GM06990 (cell line): ENCODE measurements at places on chromosomes 7 and 10.
A peak's percentile ranks its signal among the peaks of the same experiment; 100 is the strongest.

- no peak for DNase-seq
Measured at GRCh38 chr10:3162533-3162932, 10.0 kb downstream of the PITRM1 start.

DNA sequence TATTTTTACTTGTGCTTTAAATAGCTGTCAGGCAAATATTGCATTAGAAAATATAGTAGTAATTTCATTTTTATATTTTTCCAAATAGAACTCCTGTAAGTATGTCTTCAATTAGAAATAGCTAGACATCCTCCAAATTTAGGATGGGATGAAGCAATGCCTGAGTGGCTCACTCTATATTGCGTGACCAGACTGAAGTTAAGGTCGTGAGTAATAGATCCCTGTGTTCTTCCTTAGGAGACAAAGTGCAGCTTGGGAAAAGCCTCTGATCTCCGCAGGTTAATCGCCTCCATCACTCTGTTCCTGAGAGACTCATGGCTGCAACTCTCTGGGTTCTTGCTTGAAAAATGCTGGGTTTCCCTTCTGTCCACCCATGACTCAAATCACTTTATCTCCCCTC, 484.8 kb upstream of the ANKRD30A start:
- DNase-seq, result no peak

GRCh38 chr10:73774637-73775036, 7.2 kb upstream of the CHCHD1 start:
- no peak for DNase-seq

DNA sequence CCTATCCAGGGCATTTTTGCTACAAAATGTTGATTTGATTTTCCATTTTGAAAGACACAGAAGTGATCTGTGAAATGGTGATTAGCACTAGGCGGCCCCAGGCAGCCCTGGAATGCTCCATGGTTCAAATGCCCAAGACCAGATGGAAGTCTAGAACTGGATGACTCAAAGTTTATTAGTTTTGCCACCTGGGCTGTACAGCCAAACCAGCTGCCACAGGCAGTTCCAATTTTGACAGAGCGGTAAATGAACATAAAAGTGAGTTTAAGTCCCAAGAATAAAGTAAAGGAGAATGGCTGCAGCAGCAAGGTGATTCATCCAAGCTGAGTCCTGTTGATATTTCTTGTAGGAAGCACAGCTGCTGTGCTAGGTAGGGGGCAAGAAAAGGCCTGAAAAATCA, 180.5 kb downstream of the SUGCT start:
- DNase-seq, result no peak

- DNase-seq, result no peak
Measured at GRCh38 chr7:51090411-51090810, 226.2 kb downstream of the COBL start.

DNA sequence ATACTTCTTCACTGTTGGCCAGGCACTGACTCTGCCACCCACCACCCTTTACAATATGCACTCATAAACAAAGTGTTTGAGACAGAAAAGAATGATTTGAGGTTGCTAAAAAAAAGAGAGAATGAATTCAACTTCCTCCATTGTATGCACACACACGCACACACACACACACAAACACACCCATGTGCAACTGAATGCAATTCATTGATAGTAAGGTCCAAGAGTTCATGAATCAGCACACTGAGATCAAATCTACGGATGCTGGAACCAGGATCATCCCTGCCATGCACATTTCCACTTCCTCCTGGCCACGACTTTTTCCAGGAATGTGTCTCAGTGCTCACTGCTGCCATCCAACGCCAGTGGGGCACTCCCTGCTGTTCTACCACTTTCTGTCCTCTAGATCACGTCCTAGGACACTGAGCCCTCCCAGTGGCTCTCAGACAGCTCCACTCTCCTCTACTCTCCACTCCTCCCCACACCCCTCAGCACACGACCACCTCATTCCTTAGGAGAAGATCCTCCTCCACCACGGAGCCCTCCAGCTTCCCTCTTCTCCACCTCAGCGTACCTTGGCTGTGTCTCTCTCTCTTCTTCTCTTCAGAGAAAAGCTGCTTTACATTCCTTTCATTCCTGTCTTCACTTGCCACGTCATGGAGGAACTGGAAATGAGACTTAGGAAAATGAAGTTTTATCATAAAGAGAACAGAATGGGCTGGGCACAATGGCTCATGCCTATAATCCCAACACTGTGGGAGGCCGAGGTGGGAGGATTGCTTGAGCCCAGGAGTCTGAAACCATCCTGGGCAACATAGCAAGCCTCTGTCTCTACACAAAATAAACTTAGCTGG, 12.0 kb upstream of the TMEM213 start:
- no peak for DNase-seq

- DNase-seq, result peak; percentile 41
Measured at GRCh38 chr10:62852961-62853702, 37.0 kb upstream of the EGR2 start.

DNA sequence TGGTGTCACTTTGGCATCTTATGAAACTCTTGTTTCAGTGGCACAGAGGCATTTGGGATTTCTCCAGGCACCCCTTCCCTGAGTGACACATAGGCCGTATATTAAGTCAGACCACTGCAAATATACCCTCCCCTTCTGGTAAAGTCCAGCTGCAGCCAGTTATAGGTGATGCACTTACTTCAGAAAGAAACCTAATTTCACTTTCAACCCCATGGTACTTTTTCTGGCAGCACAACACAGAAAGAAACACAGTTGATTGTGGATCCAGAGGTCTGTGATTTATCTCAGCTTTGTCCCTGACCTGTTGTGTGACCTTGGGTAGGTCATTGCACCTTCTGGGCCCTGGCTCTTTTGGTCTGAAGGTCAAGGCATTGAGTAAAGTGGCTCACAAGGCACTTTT, 173.2 kb downstream of the BUB3 start:
- peak; percentile 44 for DNase-seq

DNA sequence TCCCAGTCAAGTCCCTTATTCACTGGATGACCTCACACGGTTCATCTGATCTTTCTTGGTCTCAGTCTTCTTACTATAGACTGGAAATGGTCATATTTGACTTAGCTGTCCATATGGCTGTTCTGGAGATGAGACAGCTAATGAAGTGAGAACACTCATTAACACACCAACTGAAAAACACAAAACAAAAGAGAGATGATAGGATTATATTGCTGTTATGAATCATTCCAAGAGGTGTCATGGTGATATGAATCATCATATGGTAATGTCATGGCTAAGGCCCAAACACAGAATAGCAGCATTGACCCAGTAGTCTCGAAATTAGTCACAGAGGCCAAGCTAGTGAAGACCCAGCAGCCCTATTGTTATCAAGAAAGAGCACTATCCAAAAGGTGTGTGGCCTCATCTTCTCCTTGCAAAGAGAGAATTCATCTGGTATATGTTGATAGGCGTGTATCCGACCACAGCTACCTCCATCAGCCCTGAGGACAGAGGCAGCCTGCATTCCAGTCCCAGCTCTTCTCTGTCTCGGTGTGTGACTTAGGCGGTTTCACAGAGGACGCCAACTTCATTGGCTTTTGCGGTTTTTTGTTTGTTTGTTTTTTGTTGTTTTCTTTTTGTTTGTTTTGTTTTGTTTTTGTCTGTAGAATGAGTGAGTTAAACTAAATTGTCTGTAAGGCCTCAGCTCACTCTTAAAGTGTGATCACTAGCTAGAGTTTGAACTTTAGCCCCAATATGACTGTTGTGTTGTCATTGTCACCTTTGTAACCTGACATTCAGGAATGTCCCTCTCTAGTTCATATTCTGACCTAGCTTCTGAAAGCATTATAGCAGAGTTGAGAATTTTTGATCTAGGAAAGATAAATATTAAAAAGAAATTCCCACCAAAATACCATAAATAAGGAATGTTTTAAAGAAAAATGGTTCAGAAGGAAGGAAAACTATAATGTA, 97.4 kb upstream of the PDCD4 start:
- DNase-seq, result peak; percentile 86
